ENCODE measurements at places on chromosomes 4 and X.

GRCh38 chr4:159489646-159490045, 386.8 kb downstream of the RAPGEF2 start:
- no peak for DNase-seq

GRCh38 chrX:122252454-122252853, 931.6 kb upstream of the GRIA3 start:
- DNase-seq, result no peak

DNA sequence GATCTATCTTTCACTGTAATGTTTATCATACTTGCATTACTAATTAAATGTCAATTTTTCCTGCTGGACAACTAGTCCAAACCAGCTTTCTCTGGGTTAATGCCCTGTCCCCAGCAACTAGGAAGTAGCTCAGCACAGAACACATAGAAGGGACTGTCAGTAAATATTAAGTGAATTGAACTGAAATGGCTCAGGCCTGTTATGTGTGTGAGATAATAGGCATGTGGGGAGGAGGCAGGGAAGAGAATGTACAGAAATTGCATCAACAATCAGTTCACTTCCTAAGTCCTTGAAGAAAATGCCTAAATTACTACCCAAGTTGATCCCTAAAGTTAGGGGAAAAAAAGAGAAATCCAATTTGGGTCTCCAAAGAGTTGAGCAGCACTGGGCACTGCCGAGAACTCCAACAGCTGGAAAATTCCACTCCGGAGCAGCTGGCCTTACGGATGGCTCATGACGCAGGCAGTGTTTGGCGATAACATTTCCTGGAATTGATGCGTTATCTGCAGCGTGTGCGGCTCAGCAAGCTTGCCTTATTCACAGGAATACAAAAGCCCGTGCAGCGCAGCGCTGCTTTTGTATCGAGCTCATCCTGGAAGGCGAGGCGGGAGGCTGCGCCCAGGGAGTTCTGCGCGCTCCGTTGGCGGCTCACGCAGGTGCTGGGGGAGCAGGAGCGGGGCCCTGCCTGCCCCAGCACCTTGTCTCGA, 297.3 kb upstream of the LCORL start:
- no peak for DNase-seq

- no peak for DNase-seq
These were observed 48.0 kb downstream of the MAGEA9 start for GRCh38 chrX:149829751-149830191.

GRCh38 chrX:48939524-48940228, 17.7 kb downstream of the OTUD5 start:
- no peak for DNase-seq

Measured in spleen (tissue), 13 donors.